Naive thymus-derived CD4-positive, alpha-beta T cell (primary cell): ENCODE measurements at places on chromosomes 2 and 18.

DNA sequence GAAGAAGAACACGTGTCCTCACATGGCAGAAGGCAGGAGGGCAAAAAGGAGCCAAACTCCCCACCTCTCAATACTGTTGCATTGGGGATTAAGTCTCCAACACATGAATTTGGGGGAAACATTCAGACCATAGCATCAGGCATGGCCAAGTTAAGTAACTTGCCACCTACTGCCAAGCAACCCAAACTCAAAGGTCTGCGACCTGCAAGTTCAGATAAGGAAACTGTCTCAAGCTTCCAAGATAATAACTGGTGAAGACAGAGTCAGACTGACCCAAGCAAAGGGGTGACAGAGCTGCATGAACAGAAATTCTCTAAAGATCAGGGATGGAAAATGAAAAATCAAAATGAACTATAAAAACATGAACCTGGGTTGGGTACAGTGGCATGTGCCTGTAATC, 188.7 kb upstream of the SIX3 start:
- no peak for DNase-seq

GRCh38 chr2:54456612-54457322, 640 bp downstream of the SPTBN1 start:
- DNase-seq, result no peak

GRCh38 chr2:62187246-62187645, 8.7 kb upstream of the B3GNT2 start:
- DNase-seq, result no peak

- no peak for DNase-seq
Observed at GRCh38 chr2:190858817-190859216, 21.8 kb upstream of the GLS start.
